ENCODE measurements at places on chromosomes 13 and 19.
A peak's percentile ranks its signal among the peaks of the same experiment; 100 is the strongest.

DNA sequence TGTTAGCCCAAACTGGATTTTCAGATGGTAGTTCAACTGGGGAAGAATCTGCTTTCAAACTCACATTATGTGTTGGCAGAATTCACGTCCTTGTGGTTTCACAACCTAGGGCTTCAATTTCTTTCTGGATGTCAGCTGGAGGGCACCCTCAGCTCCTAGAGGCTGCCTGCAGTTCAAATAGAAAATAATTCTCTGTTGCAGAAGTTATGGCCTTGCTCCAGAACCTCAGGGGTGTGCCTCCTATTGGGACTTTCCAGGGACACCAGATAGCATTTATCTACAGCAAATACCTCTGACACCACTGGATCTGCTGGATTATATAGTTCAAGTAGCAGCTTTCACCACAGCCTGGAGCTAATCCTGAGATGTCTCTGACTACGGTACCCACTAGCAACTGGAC, 11.8 kb upstream of the RB1 start:
- DNase-seq: no peak

DNA sequence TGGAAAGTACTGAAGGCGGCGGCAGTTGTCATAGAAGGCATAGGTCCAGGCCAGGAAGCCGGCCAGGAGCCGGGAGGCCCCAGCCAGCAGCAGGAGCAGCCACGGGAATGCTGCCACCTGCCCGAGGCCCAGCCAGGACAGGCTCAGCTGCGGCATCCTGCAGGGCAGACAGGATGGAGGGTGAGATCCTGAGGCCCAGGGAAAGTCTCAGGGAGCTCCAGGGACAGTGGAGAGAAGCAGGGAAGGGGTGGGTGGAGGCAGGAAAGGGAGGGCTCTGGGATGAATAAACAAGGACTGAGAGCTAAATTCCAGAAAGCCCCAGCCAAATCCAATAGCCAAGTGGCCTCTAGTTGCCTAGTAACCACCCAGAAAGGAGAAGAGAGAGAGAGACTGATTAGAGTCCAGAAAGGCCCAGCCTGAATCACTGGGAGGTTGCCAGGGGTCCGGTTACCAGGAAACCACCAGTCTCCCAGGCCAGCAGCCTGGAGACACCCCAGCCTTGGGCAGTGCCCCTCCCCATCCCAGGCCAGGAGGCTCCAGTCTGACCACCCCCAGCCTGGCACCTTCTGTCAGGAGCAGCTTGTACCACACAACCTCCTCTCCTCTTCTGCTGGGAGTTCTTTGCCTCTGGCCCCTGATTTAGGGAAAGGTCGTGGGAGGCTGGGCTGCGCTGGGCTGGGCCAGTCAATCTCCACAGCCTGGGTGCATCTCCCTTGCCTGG, 7.5 kb upstream of the OR10H5 start:
- no peak for DNase-seq

- no peak for DNase-seq
Measured at GRCh38 chr13:80307401-80307987, 33.4 kb downstream of the SPRY2 start.

GRCh38 chr13:23467048-23467931, 33.8 kb upstream of the SACS start:
- no peak for DNase-seq

DNA sequence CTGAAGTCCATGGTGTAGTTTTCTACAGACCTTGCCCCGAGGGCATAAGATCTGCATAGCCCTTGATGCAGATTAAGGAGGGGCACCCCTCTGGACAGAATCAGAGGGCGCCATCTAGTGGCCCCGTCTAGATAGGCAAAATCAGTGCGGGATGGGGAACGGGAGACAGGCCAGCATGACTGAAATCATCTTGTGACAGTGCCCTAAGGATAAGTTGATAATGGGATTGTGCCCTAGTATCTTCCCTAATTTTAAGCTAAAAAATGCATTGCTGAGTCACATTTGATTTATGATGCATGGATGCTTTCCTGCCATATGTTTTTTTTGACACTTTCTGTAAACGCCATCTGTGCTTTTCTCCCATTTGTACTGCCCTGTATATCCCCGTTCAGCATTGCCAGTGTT, 19.0 kb upstream of the GPI start:
- DNase-seq: peak; percentile 62

GRCh38 chr13:113052206-113052605, 53.4 kb upstream of the F7 start:
- no peak for DNase-seq

GRCh38 chr13:43830497-43830881, 43.7 kb upstream of the ENOX1 start:
- no peak for DNase-seq

DNA sequence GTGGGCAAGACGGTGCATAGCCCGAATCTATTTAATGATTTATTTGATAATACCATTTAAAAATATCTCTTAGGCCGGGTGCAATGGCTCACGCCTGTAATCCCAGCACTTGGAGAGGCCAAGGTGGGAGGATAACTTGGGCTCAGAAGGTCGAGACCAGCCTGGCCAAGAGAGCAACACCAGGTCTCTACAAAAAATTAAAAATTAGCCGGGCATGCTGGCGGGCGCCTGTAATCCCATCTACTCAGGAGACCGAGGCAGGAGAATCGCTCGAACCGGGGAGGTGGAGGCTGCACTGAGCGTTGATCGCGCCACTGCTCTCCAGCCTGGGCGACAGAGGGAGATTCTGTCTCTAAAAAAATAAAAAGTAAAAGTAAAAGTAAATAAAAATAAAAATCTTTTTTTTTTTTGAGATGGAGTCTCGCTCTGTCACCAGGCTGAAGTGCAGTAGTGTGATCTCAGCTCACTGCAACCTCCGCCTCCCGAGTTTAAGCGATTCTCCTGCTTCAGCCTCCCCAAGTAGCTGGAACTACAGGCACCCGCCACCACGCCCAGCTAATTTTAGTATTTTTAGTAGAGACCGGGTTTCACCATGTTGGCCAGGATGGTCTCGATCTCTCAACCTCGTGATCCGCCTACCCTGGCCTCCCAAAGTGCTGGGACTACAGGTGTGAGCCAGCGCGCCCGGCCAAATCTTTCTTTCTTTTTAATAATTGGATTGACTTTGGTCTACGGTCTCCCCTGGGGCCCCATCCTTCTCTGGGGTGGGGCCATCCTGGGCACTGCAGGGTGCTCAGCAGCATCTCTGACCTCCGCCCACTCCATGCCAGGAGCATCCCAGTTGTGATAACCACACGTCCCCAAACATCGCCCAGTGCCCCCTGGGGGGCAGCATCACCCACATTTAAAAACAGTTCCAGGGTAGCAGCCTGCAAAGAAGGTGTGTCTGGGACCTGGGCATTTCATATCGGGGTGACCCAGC, 90.7 kb downstream of the GNG7 start:
- DNase-seq: no peak

DNA sequence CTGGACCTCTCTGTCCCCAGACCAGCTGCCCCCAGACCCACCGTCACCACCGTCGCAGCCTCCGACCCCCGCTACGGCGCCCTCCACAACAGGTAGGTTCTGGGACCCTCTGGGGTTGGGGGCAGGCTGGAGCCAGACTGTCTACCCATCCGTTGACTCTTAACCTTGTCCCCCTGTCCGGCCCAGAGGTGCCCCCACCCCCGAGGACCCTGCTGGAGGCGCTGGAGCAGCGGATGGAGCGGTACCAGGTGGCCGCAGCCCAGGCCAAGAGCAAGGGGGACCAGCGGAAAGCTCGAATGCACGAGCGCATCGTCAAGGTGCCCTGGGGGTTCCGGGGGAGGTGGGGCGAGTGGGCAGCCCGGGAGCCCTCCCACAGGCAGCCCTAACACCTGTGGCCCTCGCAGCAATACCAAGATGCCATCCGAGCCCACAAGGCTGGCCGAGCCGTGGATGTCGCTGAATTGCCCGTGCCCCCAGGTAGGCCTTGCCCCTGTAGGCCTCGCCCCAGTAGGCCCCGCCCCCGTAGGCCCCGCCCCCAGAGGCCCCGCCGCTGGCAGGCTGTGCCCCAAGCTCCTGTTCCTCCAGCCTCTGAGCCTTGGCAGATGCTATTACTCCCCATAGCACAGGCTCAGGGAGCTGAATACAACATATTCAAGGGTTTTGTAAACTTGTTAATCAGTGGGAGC, 12.9 kb downstream of the CC2D1A start:
- DNase-seq: no peak

GRCh38 chr13:74674720-74675119, 540.5 kb upstream of the KLF12 start:
- DNase-seq: no peak

- no peak for DNase-seq
Measured at GRCh38 chr19:41408256-41408655, 10.6 kb downstream of the BCKDHA start.

DNA sequence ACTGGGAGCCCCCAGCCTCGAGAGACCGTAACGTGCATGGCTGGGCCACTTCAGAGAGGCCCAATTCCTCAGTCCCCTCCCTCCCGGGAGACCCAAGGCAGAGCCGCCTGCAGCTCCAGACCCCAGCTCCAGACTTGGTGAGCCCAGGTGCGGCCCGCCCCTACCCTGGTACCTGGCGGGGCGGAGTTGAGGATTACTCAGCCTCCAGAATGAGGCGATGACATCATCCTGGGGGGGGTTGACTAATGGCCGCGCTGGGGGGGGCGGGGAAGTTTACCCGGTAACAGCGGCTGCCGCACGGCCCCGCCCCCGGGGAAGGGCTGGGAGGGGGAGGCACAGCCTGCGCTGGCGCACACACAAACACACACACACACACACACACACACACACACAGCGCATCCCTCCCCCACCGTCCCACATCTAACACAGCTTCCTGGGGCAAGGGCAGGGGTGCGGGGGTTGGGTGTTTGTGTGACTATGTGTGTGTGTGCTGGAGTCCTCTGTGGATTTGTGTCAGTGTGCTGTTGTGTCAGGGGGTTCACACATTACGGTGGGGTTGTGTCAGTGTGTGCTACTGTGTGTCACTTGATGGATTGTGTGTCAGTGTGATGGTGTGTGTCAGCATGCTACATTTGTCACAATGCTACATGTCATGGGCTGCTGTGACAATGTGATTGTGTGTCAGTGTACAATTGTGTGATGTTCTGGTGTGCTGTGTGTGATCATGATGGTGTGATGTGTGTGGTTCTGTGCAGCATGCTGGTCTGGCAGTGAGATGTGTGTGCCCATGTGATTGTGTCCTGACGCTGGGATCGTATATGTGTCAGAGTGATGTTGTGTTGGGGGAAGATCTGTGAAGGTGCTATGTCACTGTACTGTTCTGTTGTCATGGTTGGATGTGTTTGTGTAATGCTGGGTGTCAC, 10.3 kb upstream of the BBC3 start:
- DNase-seq: no peak

GRCh38 chr19:1923319-1923718, 17.7 kb upstream of the CSNK1G2 start:
- DNase-seq: no peak

GRCh38 chr19:5988517-5989387, 10.8 kb upstream of the RANBP3 start:
- DNase-seq: no peak

- DNase-seq: no peak
Measured at GRCh38 chr13:99290894-99291293, 16.3 kb downstream of the GPR183 start.

DNA sequence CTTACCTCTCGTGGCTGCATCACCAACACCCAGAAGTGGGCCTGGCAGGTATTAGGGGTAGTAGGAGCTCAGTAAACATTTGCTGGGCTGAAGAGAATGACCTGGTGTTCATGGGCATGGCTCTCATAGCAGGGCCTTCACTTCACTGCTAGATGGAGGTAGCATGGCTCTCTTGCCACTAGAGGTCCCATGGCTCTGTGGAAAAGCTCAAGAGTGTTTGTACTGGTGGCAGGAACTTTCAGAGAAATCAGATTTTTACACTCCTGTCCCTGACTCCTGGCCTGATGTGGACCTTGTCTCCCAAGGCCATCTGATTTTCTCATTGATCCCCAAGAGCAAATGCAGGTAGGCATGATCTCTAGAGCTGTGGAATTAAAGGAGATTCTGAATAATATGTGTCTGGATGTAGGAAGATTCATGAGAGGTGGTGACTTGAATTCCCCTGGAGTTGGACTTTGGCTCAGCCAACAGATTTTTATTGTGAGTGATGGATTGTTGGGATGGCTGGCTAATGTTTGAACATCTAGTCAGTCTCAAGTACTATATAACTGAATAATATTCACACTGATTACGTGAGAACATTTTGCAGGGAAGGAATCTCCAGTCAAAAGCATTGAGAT, 5.7 kb downstream of the ZNF574 start:
- DNase-seq: peak; percentile 42

- no peak for DNase-seq
Measured at GRCh38 chr13:52896827-52897659, 48.6 kb upstream of the PCDH8 start.

GRCh38 chr19:3470500-3471128, 9.7 kb downstream of the SMIM24 start:
- DNase-seq: no peak

GRCh38 chr13:94798738-94799137, 86.4 kb upstream of the SOX21 start:
- DNase-seq: no peak

GRCh38 chr13:44437356-44438233, 64.0 kb downstream of the SERP2 start:
- DNase-seq: no peak

DNA sequence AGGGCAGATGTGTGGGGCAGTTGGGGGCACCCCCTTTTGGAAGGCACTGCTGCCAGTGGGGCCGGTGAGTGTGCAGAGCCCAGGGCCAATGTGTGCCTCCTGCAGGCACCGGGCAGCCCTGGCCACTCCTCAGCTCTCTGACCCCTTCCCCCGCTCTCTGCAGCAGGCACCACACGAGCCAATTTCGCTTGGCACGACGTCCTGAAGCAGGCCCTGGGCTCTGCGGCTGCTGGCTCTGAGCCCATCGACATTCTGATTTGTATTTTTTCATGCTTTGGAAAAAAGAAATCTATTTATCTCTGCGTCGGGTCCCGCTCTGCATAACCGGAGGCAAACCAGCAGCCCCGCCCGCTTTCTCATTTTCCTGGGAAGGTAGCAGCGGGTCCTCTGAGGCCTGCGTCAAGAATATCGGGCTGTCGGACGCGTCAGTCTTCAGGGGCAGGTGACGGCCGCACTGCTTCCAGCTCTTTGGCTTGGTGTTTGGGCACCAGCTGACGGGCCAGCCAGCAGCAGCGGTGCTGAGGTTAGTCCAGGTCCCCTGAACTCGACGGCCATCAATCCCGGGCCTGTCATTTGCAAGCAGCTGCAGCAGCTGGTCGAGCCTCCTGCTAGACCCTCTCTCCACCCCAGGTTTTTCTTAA, 134.3 kb downstream of the KDM4B start:
- no peak for DNase-seq

- no peak for DNase-seq
Measured at GRCh38 chr13:78176880-78177279, 258.2 kb upstream of the EDNRB start.

GRCh38 chr13:33728271-33729037, 89.5 kb upstream of the RFC3 start:
- no peak for DNase-seq

- no peak for DNase-seq
Measured at GRCh38 chr19:32427536-32427935, 22.0 kb downstream of the DPY19L3 start.

- DNase-seq: no peak
Measured at GRCh38 chr13:60435762-60436374, 38.8 kb downstream of the TDRD3 start.

- no peak for DNase-seq
Measured at GRCh38 chr13:67299072-67299635, 69.0 kb upstream of the PCDH9 start.

GRCh38 chr19:3537438-3538240, 1.3 kb upstream of the TEKTIP1 start:
- DNase-seq: no peak

GRCh38 chr13:60032851-60033250, 130.9 kb downstream of the DIAPH3 start:
- no peak for DNase-seq
